NCI-H1930 (cell line): ENCODE measurements at places on chromosomes 5 and 9.

DNA sequence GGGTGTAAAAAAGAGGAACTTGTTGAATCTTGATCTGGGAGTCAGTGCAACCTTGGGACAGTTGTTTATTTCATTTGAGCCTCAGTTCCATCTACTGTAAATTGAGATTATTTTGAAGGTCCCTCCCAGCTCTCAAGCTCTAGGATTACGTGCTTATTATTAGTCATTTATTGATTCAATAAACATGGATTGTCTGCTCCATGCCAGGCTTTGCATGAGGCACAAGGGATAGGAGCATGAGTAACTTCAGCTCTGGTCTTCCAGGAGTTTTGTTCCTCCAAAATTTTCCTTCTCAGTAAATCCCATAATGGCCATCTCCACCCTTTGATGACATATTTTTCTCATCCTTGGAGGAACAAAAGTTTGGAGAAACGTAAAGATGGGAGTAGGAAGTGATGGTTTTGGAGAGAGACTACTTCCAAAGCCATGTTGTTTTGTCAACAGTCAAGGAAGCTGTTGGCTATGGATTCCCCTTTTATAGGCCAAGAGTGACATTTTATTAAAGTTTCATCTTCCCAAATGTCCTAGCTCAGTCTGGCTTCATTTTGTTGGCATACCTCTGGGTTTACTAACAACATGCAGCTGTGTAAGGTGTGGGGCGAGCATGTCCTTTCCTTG lies 244.6 kb downstream of the DMRT2 start:
- no peak for DNase-seq

GRCh38 chr9:123727332-123727731 lies 202.6 kb downstream of the DENND1A start:
- DNase-seq = no peak

- DNase-seq = no peak
These were observed 13.0 kb downstream of the RGS7BP start for GRCh38 chr5:64518793-64519192.

GRCh38 chr5:148237785-148238417 lies 424 bp upstream of the MARCOL start:
- DNase-seq = no peak

DNA sequence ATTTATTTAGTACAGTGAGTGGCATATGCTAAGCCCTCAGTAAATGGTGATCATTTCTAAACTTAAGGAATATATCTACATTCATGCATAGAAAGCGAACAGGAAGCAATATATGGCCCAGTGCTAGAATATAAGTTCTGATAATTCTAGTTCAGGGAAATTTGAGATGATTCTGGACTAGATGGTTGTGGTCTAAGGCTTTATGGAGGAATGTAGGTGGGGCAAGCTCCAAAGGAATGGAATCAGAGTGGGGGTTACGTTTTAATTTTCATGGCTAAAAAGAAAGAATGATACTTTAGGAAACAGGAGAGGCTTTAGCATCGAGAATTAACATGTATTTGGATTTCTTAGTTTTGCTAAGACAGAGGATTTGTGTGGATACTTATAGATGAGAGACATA lies 56.1 kb downstream of the MTREX start:
- DNase-seq = no peak

DNA sequence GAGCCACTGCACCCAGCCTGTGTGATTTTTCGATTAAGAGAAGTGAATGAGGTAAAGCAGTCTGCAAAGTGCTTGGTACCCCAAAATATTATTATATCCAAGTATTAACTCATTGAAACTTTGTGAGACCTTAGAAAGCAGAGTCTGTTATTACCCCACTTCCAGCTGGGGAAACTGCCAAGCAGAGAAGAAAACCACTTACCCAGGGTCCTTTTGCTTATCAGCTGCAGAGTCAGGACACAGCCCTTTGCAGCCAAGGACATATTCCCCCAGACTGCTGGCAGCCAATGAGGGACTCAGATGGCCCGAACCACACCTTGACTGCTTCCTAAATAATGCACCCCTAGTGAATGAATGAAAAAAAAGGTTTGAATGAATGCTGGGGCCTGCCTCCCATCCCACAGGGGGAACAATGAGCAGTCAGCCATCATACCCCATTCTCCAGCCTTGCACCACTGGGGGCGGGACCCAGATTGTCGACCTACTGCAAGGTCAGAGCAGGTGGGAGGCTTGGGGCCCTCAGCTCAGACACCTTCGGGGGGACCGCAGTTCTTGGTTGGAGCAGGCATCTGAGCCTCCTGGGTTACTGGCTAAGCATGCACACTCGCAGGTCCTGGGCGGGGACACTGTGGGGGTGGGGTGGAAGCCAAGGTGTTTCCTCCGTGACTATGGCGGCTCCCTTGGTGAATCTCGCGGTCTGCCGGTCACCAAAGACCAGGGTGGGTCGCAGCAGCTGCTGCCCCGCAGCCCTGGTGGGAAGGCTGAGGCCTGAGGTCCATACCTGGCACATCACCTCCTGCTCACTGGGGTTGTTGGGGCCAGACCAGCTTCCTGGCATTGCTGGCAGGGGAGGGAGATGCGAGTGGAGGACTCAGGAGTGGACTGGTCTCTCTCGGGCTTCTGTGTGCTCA lies 29.7 kb downstream of the PRRT1B start:
- DNase-seq = no peak

- no peak for DNase-seq
These were observed 68.0 kb upstream of the C6 start for GRCh38 chr5:41281215-41281810.
